Stimulated activated CD8-positive, alpha-beta memory T cell treated with anti-CD3 and anti-CD28 coated beads, Interleukin-7, amount 100 ng/mL, for 24 hours (primary cell): ENCODE measurements at places on chromosomes 5 and 9.

- no peak for DNase-seq
Measured at GRCh38 chr5:27437594-27438200, 399.3 kb upstream of the CDH9 start.

GRCh38 chr5:173825215-173825865 is 62.8 kb upstream of the CPEB4 start:
- no peak for DNase-seq

- no peak for DNase-seq
Measured at GRCh38 chr9:79976257-79977073, 404.7 kb downstream of the TLE4 start.

DNA sequence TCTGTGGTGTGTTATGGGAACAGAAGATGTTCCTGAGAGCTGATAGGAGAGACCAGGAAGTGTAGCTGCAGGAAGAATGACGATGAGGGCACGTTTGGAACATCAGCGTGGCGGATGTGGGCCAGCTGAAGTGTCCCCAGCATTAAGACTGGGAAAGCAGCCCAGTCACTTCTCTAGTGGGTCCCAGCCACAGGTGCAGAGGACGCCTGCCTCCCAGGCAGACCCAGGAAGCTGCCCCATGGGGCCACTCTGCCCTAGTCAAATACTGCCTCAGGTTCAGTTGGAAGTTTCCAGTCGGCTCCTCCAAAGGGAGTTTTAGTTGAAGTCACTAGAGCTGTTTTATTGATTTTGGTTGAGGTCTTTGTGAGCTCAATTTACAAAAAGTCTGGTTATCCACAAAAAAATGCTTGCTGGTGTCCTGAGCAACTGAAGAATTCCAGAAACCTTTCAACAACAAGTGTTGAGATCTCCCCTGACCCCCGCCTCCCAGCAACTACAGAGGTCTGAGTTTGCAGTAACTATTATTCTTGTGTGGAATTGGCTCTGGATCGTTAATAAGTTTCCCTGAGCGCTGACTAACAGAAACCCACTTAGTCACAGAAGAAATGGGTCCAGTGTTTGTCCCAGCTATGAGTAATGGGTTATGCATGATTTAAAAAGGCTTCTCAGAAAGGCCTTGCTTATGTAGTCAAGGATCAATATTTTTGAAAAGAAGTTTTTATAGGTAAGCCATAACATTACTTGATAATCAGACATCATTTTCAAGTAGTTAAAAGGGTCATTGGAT is 294.1 kb downstream of the FANCC start:
- DNase-seq, result no peak

- DNase-seq, result no peak
Measured at GRCh38 chr9:137218754-137219271, 3.2 kb downstream of the RNF208 start.

DNA sequence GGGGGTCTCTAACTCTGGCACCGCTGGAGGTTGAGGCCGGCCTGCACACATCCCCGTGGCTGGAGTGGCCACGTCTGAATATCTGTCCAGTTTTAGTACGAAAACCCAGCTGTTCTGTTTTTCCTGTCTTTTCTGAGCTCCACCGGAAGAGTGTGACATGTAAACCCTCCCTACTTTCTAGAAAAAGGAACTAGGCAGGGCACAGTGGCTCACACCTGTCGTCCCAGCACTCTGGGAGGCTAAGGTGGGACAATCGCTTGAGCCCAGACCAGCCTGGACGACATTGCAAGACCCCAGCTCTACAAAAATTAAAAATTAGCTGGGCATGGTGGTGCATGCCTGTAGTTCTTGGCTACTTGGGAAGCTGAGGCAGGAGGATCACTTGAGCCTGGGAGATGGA is 8.2 kb upstream of the PHYKPL start:
- DNase-seq, result no peak

DNA sequence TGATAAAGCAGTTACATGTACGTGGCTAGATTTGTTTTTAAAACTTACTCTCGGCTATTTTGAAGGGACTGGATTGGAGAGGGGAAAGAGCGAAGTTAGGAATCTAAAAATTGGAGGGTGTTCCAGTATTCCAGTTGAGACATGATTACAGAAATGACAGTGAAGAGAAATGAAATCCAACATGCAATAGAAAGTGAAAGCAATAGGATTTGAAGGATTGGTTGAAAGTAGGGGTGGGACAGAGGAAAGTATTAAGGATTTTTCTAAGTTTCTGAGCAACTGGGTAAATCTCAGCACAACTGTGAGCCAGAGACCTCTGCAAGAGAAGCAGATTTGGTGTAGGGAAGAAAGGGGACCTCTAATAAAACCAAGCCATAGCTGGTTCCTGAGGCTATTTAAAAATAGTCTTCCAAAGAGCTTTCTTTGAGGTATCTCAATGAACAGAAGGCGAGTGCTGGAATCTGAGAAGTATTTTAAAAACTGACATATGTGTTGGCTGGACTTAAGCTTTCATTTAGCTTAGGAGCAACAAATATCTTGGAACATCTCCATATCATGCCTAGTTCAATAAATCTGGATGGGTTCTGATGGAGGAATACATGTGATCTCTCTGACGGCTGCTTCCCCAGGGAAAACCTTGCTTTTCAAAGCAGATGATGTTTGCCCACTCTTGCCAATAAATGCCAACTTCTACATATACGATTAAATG is 110.4 kb upstream of the IFNK start:
- DNase-seq, result no peak

- no peak for DNase-seq
Measured at GRCh38 chr5:72749362-72749997, 67.0 kb upstream of the TNPO1 start.

DNA sequence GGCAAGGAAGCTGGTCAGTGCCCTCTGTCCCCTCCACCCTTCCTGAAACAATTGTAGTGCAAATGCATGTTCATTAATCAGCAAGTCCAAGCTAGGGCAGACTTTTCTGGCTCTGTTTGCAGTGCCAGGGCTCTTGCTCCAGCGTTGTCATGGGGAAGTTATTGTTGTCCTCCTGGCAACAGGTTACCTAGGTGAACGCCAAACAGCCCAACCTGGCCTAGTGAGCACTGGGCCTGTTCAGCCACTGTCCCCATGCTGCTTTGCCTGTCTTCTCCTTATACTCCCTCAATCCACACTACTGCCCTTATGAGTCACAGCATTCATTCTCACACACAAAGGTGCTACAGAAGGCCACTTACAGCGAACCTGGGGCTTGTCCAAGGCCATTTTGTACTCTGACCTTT is 34.5 kb upstream of the GLIS3 start:
- DNase-seq, result no peak

DNA sequence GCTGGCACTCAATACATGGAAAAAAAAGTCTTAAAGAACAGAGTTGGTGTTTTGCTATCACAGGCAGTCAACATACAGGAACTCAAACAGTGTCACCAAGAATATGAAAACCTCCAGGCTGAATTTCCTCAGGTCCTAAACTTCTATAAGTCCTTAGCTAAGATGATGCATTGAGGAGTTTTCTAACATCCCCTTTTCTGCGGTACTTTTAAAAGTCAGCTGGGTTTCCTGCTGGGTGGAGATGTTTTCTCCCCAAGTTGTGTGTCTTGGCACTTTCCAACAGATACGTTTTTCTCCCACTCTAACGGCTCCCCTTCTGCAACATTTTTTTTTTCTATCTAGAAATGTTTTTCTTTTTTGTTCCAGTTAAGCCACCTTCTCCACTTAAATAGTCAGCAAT is 244.8 kb upstream of the HAPLN1 start:
- no peak for DNase-seq

DNA sequence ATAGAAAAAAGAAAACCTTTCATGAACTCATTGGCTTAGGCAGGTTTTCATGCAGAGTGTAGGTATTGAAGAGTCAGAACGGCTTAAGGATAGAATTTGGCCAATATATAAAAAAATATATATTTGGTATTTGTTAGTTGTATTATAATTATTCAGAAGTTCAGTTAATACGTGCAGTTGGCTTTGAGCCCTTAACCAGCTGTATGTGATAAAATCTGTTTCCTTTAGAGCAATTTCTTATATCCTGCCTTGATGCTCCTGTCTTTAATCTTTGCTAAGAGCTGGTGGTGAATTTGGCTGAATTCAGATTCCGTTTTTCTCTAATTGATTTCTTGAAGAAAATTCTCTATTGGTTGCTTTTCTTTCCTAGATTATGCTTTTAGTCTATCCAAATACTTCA is 3.7 kb downstream of the ANXA1 start:
- no peak for DNase-seq

GRCh38 chr9:69919461-69920061 is 98.9 kb downstream of the CFAP95 start:
- DNase-seq, result no peak

GRCh38 chr5:89930591-89931392 is 478.8 kb downstream of the CETN3 start:
- no peak for DNase-seq

DNA sequence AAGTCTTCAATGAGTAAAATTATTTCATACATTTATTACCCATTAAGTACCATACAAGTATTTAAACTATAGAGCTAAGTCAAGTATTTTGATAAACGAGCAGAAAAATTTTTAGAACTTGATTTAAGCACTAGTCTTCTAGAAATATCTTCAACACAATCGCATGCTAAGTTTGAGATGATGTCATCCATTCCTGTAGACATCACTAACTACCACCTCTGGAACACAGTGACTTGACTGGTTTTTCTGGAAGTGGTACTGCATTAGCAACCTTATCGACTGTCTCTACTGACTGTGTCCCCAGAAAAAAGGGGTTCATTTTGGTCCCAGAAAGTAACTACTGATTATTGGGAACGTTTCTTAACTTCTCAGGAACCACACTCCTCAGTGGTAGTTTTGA is 69.0 kb downstream of the CDC14B start:
- DNase-seq, result no peak

- no peak for DNase-seq
Measured at GRCh38 chr9:135787317-135787716, 85.3 kb downstream of the KCNT1 start.

DNA sequence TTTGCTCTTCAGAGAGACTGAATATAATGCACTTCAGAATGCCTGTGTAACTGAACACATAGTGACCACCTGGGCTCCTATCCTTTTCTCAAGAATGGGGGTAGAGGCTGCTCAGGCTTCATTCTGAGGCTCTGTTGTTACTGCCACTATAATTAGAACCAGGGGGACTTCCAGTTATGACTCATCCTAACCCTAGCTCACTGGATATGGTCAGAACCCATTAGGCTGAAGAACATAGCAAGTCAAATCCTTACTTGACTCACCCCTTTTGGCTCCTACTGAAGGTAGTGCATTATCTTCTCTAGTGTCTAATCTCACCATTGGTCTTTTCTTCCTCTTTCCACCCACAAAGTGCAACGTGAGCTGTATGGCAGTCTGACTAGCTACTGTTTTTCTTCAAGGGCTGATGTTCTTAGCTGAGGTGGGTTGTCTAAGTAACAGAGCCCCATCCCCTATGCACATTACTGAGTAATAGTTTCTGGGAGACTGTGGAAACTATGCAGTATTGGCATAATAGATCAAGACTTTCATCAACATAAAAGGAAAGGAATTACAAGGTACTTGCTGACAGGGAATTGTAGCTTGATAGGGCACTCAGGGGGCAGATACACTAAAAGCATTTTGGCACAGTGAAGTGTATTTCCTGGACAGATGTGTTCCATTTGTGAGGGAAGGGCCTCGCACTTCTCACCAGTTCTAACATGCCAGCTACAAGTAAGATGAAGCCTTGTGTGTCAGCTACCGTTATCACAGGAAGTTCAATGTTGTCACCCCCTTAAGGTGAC is 431.0 kb upstream of the MEF2C start:
- no peak for DNase-seq

- no peak for DNase-seq
Measured at GRCh38 chr5:96823900-96824380, 16.2 kb upstream of the ERAP1 start.

GRCh38 chr9:121638399-121638798 is 13.0 kb upstream of the DAB2IP start:
- no peak for DNase-seq

GRCh38 chr9:98517761-98518160 is 191.0 kb downstream of the GABBR2 start:
- no peak for DNase-seq

GRCh38 chr5:74082512-74083055 is 456.6 kb downstream of the ARHGEF28 start:
- no peak for DNase-seq

GRCh38 chr9:131759017-131759647 is 19.3 kb upstream of the RAPGEF1 start:
- DNase-seq, result no peak

- DNase-seq, result no peak
Measured at GRCh38 chr5:140317859-140318258, 15.0 kb upstream of the PFDN1 start.

- DNase-seq, result no peak
Measured at GRCh38 chr5:97918620-97919019, 735.6 kb upstream of the RIOK2 start.

DNA sequence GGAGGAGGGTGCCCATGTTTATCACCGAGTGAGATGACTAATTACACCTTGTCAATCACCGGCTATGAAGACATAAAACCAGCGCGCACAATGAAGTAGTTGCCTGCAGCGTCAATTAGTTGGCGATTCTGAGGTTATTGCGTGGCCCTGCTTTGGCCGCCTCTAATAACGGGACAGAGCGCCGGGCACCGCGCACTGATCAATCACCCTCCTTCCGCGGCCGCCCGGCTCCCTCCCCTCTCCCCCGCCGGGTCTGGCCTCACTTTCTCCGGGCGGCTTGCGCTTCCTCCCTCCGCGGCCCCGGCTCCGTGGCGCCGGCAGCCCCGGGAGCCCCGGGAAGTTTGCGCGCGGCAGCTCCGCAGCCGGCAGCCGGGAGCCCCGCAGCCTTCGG is 3.3 kb upstream of the LHX2 start:
- no peak for DNase-seq

GRCh38 chr5:2779459-2779858 is 28.0 kb upstream of the IRX2 start:
- DNase-seq, result no peak

DNA sequence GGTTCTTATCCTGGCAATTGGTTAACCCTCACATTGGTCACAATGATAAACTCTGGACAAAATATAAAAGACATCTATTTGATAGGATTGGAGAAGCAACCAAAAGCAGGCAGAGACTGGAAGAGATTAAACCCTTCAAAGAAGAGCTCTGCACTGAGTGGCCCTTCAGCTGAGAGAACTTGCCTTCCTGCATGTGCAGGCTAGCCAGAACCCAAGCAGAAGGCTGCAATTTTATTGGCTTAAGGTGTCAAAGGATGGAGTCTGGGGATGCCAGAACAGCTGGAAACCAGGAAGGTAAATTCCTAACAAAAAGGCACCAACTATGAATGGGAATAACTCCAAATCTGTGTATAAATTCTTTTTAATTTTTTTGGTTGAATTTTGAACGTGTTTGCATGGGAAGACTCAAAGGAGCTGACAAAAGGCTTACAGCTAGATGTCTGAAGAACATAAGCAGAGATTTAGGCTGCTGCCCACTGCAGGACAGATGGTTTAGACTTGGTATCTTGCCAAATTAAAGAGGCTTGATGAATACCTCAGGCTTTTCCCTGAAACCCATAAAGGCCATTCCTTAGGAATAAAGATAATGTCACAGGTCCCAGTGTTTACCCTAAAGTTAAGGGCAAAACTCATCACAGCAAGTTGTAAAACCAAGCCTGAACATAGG is 66.3 kb downstream of the NR2F1 start:
- DNase-seq, result no peak

- DNase-seq, result no peak
Measured at GRCh38 chr5:104708027-104708426, 1145.4 kb upstream of the NUDT12 start.

GRCh38 chr9:135078361-135078821 is 9.1 kb upstream of the OLFM1 start:
- DNase-seq, result no peak
